ENCODE measurements at places on chromosomes 2 and 18.

DNA sequence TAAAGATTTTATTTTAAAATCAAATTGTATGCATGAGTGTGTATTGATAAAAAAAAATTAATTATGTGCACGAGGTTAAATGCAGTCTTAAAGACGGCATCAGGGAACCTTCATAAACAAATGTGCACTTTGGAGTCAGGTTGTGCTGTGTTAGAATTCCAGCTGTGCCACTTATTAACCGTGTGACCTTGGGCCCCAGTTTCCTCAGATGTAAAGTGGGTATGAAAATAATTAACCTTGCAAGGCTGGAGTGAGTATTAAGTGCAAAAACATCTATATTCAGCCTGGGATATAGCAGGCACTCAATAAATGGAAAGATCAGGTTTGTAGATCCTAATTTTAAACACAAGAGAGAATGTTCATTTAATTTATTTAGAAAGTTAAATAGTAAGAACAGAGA is 14.5 kb upstream of the MYCN start:
- DNase-seq = no peak

- no peak for DNase-seq
These were observed 257.1 kb downstream of the GBX2 start for GRCh38 chr2:235911125-235911524.

- DNase-seq = no peak
These were observed 94.4 kb downstream of the EIPR1 start for GRCh38 chr2:3283206-3283605.

DNA sequence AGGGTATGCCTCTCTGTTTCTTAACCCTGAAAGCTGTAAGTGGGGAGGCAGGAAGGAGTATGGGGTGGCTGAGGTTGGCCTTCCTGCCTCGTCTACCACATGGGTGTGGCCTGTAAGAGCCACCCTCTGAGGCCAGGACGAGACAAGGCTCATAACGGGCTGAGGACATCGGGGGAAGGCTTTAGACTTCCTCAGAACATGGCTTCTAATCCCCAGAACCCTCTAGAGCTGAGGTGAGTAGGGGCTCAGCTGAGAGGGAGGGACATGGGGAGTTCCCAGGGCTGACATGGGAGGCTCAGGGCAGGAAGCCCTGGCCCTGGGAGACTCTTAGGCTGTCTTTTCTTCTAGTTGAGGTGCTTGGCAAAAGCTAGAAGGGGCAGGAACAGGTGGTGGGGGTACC is 36.7 kb downstream of the EMX1 start:
- no peak for DNase-seq

GRCh38 chr2:196322973-196323810 is 151.8 kb upstream of the STK17B start:
- DNase-seq = no peak

DNA sequence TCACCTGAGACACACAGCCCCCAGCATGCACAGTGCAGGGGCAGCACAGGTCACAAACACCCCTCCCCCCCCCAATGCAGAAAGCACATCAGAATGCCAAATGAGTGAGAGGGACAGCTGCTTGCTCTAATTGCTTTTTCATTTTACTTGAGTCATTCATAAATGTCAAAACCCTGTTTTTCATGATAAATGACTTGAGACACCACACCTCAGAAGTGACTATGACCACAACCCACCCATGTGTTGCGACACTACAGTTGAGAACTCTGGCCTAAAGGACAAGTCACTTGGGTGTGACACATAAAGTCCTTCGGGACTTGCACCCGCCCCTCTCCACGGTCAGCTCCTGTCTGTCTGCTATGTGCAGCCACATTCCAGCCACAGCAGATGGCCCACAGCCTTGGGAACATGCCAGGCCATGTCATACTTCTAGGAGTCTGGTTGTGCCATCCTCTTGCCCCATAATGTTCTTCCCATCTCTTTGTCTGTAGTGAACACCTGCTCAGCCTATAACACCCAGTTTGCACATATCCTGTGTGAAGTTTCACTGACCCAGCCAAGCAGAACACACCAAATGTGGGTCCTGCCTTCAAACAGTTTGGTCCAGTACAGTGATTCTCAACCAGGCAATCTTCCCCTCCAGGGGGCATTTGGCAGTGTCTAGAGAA is 30.2 kb upstream of the RIOK3 start:
- DNase-seq = no peak

DNA sequence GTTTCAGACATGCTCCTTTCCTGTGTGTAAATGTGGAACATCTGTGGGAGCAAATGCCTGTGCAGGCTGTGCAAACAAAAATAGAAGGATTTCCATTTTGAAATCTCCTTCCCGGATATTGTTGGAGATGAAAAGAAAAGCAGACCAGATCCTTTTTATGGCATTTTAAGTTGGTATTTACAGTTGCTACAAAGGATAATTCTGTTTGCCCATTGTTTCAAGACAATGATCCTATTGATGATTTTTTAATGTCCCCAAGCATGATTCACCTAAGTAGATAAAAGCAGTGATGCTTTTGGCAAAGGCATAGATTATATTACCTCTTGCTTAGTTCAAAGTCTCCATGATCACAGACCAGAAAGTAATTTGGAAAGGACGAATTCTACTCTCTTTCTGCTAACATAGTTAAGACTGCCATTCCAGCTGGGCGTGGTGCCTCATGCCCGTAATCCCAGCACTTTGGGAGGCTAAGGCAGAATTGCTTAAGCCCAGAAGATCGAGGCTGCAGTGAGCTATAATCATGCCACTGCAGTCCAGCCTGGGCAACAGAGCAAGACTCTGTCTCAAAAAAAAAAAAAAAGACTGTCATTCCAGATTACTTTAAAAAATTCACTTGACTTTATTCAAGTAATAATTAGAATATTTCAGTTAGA is 209.6 kb upstream of the SLC39A10 start:
- DNase-seq = no peak

- DNase-seq = no peak
These were observed 143.3 kb upstream of the TACR1 start for GRCh38 chr2:75342504-75343175.

GRCh38 chr2:43887176-43887575 is 48.4 kb downstream of the ABCG8 start:
- no peak for DNase-seq

GRCh38 chr2:239247401-239248245 is 153.2 kb downstream of the HDAC4 start:
- no peak for DNase-seq

DNA sequence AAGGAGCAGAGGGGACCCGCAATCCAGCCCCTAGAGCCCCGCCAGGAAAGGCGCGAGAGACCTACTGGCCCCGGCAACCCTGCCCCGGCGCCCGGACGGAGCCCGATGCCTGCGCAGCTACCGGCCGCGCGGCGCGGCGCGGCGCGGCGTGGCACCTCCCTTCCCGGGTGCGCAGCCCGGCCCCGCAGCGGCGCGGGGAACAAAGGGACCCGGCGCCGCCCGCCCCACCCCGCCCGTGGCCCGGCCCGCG is 307 bp downstream of the CDH2 start:
- no peak for DNase-seq

DNA sequence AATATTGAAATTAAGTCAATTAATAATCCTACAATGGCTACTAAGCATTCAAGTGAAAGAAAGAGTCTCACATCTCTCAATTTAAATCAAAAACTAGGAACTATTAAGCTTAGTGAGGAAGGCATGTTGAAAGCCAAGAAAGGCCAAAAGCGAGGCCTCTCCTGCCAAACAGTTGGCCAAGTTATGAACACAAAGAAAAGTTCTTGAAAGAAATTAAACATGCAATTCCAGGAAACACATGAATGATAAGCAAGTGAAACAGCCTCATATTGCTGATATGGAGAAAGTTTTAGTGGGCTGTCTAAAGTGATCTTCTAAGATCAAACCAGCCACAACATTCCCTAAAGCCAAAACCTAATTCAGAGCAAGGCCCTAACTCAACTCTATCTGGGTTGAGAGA is 11.8 kb downstream of the RDH14 start:
- no peak for DNase-seq

DNA sequence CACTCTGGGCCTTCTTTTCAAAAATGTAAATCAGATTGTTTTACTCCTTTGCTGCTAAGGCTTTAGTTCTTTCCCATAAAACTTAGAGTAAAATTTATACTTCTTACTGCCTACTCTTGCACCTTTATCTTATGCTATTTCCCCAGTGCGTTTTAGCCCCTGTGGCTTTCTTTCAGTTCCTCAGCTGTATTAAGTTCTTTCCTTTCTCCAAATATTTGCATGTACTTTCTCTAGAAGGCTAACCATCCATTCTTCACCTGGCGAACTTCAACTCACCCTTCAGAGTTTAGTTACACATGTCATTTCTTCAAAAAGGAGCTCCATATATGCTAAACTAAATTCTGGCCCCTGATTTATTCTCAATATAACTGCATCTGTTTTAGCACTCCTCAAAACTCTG is 160.7 kb downstream of the FSHR start:
- no peak for DNase-seq

DNA sequence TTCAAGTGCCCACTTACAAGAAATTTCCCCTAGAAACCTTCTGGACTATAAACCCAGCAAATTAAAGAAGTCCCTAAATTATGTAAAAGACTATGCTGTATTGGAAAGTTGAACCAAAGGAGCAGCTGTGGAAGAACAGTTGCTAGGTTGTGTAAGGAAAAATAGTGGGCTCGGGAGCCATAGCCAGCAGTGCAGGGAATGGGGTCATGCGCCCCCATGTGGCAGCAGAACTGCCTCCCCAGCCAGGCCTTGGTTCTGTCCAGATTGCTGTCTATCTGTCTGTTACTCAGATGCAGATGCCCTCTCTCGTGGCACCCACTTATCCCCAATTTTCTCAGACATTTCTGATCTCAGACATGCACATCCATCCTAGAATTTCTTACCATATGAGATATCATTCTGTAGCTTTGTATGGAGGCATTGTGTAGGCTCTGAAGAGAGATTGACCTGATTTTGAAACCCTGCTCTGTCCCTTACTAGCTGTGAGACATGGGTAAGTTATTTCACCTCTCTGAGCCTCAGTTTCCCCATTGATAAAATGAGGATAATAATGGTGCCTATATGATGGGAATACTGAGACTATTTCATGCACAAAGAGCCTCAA is 258.3 kb downstream of the SS18 start:
- DNase-seq = no peak

DNA sequence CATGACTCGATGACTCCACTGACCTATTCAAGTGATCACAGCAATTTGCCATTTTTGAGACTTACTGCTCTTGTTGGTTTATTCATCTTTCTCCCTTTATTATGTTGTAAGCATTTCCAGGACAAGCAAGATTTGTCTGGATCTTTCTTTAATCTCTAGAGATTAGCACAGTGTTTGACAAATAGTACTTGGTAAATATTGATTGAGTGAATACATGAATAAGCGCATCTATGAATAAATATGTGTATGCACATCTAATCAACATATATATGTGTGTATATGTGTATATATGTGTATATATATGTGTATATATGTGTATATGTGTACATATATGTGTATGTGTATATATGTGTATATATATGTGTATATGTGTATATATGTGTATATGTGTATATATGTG is 7.3 kb downstream of the TMX3 start:
- no peak for DNase-seq

GRCh38 chr2:46298522-46299353 is 1.5 kb downstream of the EPAS1 start:
- no peak for DNase-seq

GRCh38 chr18:36561046-36561445 is 263.5 kb downstream of the FHOD3 start:
- no peak for DNase-seq

DNA sequence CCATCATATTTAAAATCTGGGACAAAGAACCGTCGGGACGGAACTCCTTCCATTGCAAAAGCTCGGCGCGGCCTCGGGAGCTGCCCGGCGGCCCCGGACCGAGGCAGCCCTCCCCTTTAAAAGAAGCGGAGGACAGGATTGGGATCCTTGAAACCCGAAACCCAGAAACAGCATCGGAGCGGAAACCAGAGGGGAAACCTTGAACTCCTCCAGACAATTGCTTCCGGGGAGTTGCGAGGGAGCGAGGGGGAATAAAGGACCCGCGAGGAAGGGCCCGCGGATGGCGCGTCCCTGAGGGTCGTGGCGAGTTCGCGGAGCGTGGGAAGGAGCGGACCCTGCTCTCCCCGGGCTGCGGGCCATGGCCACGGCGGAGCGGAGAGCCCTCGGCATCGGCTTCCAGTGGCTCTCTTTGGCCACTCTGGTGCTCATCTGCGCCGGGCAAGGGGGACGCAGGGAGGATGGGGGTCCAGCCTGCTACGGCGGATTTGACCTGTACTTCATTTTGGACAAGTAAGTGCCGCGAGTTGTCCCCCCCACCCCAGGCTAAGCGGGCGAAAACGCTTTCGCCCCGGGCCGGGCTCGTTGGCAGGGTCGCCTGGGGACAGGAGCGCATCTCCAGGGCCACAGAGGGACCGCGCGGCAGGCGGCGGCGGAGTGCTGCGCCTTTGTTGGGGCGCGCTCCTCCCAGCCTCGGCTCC is at the start of gene ANTXR1:
Gene ANTXR1, plus strand, starts transcription at position 38 of the 698 bp plus-strand sequence. Its CDS starts 321 bp downstream, at position 359.
- no peak for DNase-seq

DNA sequence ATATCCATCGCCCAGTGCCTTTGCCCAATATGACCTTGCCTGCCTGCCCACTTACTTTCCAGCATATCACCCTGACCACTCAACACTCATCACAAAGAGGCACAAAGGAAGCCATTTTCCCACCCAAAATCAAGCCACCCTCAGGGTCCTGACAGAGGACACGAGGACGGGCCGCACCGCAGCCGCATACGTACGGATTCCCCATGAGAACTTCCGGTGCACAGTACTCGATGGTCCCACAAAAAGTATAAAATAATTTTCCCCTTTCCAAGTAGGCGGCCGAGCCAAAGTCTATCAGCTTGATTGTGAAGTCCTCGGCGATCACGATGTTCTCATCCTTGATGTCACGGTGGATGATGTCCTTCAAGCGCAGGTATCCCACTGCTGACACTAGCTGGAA is 10.0 kb upstream of the MTERF4 start:
- DNase-seq = no peak

GRCh38 chr18:24268784-24269550 is 128.7 kb downstream of the OSBPL1A start:
- no peak for DNase-seq

DNA sequence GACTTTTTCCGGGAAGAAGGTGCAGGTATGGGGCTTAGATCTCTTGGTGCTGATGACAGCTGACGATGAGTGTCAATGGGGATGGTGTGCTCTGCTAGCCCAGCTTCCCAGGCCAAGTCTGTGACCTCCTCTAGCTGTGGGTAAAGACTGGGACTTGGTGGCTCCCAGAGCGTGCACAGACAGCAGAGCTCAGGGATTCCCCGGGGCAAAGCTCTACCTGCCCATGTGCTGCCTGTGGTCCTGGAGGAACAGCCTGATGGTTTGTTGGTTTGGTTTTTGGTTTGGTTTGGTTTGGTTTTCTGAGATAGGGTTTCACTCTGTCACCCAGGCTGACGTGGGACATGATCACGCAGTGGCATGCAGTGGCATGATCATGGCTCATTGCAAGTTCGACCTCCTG is 19.2 kb downstream of the ATP6V1B1 start:
- no peak for DNase-seq

DNA sequence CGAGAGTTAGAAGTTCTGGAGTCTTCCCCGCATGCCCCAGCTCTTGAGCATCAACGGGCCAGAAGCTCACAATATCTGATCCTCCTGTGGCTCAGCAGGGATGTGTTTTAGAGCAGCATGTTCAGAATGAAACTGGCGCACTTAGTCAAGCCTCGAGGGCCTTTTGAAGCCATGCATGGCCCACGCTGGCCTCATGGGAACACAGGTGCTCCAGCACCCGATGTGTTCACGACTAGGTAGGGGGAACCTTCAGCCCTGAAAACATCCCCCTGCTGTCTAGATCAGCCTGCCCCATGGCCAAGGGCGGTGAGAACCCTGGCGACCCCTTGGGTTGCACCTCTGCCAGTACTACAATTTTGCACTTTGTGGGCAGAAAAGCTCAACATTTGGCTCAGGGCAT is 32.8 kb downstream of the MSH6 start:
- no peak for DNase-seq

GRCh38 chr2:43114210-43114609 is 112.2 kb downstream of the ZFP36L2 start:
- DNase-seq = no peak
